Stimulated activated CD4-positive, alpha-beta T cell treated with anti-CD3 and anti-CD28 coated beads, Interleukin-15, amount 100 ng/mL, for 1 hour (primary cell): ENCODE measurements at places on chromosomes 1 and 21.
A peak's percentile ranks its signal among the peaks of the same experiment; 100 is the strongest.

DNA sequence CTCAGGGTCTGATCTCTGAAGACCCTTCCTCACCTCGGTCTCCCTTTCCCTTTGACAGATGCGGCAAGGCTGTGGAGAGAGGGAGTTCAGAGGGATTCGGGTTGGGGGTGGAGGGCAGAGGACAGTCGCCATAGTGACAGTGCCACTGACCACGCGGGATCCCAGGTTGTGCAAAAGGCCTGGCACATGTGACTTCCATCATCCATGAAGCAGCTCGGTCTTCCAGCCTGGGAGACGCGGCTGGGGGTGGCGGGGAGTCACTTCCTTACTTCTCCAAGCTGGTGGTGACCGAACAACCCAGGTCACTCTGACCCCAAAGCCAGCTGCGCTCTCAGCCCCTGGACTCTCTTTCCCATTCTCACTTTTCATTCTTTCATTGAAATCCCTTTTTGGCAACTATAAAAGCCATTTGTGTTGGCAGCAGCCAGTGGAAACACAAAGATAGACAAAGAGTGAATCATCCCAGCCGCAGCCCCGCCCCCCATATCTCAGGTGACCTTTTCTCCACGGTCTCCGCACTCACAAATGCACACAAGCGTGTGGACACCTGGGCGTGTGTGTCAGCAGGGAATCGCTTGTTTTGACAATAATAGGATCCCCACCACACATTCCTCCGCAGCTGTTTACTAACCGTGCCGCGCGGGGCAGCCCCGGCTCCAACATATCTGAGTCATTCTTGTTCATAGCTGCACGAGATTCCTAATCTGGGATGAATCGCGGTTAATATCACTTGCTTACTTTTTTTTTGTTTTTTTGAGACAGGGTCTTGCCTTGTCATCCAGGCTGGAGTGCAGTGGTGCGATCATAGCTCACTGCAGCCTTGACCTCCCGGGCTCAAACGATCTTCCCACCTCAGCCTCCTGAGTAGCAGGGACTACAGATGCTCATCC is 68.3 kb downstream of the DHRS3 start:
- no peak for DNase-seq

GRCh38 chr1:119266386-119266785 is 102.2 kb upstream of the HAO2 start:
- no peak for DNase-seq

GRCh38 chr1:21289700-21290545 is at the start of gene ECE1:
ECE1 (minus strand) TSS chr1:21290463; CDS start chr1:21290414, 49 bp downstream.
- peak; percentile 33 for DNase-seq

- DNase-seq: no peak
Measured at GRCh38 chr1:2045468-2046173, 4.6 kb upstream of the PRKCZ start.

DNA sequence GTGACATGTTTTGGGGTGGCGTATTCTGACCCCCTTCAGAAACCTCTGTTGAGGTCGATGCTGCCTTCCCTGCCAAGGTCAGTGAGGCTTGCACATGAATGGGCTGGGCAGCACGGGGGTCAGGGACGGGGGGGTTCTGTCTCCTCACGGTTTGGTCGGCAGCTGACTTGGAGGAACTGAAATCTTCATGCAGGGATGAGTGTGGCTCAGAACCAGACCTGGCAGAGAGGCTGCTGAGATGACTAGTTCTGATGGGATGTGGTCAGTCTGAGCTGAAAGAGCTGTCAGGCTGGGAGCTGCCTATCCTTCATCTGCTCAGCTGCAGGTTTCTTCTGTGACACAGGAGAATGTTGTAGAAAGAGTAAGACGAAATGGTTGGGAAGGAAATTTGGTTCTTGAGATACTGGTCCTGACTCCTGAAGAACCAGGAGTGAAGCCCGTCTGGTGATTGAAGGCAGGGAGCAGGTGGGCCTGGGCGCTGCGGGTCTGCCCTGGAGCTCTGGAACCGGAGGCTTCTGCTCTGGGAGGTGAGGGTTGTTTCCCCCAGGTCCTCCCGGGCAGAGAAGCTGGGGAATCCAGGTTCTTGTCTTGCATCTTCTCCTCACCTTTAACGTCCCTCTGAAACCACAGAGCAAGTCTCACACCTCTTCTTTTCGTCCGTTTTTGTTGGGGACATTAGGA is 3.3 kb downstream of the SLX9 start:
- no peak for DNase-seq

- no peak for DNase-seq
Measured at GRCh38 chr1:10825592-10825991, 29.1 kb upstream of the CASZ1 start.
